ENCODE measurements at places on chromosomes 1 and 21.
A peak's percentile ranks its signal among the peaks of the same experiment; 100 is the strongest.

- no peak for DNase-seq
Observed at GRCh38 chr1:229131243-229132105, 139.4 kb upstream of the RAB4A start.

GRCh38 chr1:156560585-156561163 lies 11.7 kb downstream of the IQGAP3 start:
- no peak for DNase-seq

GRCh38 chr1:65804584-65804983 lies 11.9 kb downstream of the PDE4B start:
- no peak for DNase-seq

- no peak for DNase-seq
Observed at GRCh38 chr1:14970115-14970798, 183.3 kb upstream of the TMEM51 start.

DNA sequence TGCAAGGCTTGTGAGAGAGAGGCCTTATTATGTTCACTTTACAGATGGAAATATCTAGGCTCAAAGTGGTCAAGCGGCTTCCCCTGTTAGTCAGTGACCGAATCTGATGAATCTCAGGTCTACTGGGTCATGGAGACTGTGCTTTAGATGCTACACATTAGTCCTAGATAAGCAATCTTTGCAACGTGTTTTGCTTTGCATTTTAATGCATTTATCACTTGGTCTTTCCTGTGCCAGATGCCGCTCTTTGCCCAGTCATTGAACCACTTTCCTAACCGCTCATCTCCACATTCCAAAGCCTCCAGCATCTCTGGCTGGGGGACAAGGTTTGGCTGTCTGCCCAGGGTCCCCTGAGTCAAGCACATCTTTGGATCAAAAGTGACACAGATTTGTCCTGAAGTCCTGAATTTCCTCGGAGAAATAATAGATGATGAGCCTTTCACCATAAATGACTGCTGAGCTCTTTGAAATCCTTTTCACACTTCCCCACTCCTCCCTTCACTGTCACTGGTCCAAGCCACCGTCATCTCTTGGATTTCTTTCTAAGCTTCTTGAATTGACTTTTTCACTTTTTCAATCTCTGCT lies 96.0 kb upstream of the USP24 start:
- DNase-seq, result no peak

DNA sequence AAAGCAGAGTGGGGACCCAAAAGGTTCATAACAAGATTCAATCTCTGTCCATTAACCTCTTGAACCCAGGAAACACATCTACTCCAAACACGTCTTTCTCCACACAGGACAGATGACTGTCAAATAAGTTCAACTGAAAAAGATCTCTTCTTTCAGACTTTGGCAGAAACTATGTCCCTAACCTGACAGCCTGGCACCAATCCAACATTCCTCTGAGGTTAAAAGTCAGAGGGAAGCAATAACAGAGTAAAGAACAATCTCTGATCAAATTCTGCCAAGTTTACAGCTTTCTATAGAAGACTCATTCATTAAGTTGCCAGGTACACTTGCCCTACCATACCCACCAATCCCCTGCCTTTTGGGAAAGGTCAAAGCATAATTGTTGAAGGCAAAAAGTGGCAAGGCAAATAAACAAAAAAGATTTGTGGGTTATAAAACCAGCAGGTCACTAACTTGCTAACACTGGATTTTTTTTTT lies 31.9 kb downstream of the OTUD7B start:
- no peak for DNase-seq

GRCh38 chr1:42469727-42470126 lies 6.6 kb downstream of the CCDC30 start:
- no peak for DNase-seq

DNA sequence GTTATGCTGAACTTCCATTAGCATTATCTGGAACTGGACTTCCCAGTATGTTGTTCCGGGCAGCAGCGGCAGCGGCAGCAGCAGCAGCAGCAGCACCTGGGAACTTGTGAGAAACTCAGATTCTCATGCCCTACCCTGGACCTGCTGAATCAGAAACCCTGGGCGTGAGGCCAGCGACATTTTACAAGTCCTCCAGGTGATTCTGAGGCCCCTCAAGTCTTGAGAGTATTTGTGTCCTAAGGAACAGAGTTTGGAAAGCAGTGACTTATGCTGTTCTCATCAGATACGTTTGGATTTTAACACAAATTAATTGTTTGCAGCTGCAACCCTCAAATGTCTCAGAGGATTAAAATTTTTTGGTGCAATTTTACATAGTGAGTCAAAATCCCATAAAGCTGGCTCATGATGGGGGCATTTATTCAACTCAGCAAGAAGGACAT lies 157.2 kb upstream of the KAZN start:
- no peak for DNase-seq

DNA sequence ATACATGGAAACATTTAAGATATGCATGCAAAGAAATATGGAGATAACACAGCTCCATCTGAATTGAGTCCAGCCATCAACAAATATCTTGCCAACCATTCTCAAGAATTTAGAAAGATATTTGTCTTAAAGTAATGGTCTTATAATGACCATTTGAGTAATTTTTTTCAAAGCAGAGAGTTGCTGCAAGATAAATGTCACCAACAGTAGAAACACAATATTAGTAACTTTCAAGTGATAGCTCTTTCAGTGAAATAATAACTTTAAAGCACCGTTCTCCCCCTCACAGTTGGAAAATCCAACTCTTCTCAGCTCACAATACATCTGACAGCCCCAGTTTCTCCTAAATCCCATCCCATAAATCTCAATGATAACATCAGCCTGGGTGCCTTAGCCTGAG lies 481.0 kb upstream of the ADAMTS5 start:
- no peak for DNase-seq

DNA sequence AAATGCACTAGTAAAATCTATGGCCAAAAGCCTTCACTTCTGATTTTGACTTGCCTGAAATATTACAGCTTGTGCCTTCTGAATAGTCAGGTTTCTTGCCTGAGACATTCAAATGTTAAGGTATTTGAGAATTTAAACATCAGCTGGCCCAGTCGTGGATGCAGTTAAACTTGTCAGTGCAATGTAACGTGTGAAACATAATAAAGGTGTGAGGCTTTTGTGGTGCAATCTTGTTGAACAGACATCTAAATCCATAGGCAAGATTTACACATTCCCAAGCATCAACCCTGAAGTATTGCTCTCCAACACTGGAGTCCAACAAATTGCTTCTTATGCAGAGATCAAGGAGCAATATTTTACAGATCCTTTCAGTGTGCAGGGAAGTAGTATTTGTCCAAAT lies 4.4 kb downstream of the CCN1 start:
- no peak for DNase-seq

DNA sequence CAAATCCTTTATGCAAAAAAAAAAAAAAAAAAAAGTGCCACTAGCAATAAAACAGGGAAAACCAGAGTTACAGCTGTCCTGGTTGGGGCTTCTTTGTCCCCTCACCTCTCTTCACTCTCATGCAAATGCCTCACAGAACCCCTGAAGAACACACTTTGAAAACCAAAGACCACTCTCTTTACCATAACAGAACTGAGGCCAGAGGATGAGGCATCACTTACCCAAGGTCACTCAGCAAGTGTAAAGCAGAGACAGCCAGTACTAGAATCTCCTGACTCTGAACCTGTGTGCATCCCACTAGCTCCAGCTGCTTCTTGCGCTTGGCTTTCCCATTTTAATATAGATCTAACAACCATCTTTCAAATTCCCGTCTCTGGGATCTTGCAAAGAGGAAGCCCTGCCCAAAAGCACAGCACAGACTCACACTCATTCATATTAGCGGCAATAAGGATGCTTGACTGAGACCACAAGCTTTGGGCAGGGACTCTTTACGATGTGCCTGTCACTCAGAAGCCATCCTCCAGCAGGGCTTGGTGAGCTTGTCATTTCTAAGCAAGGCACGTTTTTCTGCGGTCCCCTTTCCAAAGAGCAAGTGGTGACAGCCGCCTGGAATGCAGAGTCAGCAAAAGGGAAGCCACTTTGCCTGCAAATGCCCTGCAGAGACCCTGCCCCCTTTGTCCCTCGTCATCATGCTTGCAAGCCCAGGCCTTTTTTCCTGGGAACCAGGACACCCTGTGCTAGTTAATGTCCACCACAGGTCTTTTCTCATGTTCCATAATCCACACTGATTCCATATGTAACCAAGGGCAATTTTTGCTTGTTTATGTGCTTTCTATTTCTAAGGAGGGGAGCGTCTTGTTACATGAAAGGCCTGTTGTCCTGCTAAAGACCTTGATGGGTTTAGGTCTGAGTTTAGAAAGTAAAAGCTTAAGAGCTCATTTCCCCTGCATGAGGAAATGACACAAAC lies 76.5 kb upstream of the NFIA start:
- DNase-seq, result no peak

DNA sequence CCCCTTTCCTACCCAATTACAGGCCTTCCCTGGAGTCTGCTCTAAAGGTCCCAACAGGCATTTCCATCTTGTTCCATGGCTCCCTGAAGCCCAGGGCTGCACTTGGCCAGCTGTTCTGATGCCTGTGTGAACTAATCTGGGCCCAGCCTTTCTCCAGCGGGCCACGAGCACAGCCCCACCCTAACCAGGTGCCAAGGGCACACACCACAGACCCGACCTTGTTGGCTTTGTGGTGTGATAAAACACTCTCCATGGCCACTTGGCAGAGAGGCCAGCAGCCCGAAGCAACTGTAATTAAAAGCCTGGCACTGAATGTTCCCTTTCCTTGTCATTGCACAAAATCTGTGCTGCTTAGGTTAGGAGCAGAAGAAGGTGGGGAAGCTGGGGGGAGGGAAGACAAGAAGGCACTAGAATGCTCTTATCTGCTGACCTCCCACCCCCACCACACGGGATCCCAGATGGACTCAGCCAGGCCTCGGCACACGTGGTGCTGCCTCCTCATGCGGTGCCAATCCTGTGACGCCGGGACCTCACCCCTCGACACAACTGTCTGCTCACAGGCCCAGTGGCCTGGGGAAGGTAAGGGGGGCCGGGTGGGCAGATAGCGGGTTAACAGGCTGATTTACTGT lies 9.9 kb downstream of the HCRTR1 start:
- no peak for DNase-seq

GRCh38 chr1:41919764-41920397 lies 1.2 kb upstream of the HIVEP3 start:
- peak; percentile 54 for DNase-seq

DNA sequence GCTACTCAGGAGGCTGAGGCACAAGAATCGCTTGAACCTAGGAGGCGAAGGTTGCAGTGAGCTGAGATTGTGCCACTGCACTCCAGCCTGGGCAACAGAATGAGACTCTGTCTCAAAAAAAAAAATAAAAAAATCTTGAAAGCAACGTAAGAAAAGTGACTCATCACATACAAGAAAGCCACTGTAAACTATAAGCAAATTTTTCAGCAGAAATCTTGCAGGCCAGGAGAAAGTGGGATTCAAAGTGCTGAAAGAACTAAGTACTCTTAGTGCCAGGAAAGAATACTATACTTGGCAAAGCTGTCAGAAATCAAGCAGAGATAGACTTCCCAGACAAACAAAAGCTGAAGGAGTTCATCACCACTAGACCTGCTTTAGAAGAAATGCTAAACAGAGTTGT lies 4.4 kb upstream of the HMGN1 start:
- no peak for DNase-seq

DNA sequence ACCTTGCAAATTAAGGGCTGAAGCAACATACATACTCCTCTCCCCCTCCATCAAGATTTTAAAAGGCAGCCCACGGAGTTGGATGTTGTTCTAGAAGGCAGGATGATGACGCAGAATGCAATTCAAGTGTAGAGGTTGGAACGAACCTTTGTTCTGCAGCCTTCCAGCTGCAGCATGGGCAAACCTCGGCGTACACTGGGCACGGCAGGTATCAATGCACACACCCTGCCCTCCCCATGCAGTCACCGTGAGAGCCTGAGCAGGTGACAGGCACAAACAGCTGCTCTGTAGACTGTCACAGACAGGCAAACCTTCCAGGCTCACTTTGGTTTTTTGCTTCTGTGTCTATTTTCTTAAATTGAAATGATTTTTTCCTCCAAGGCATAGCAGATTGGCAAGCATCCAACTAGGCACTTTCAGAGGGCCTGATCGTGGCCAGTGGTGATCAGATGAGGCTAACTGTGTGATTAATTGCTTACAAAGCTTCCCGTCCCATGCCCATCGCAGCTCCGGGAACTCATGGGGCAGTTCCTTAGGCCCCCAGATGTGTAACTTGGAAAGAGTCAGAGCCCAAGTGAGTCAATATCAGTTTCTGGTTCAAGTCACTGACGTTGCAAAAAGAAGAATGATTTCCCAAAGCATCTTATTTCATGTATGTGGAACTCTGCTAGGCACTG lies 82.3 kb downstream of the ITPKB start:
- DNase-seq, result no peak

GRCh38 chr21:32702702-32703101 lies 25.1 kb downstream of the SYNJ1 start:
- no peak for DNase-seq

GRCh38 chr21:31162079-31162699 lies 123.9 kb upstream of the KRTAP19-8 start:
- no peak for DNase-seq

GRCh38 chr1:179082333-179082998 lies 596 bp downstream of the TOR3A start:
- peak; percentile 41 for DNase-seq

- DNase-seq, result no peak
Observed at GRCh38 chr21:35149698-35150097, 100.6 kb upstream of the RUNX1 start.

GRCh38 chr1:115225993-115226685 lies 111.9 kb downstream of the NGF start:
- no peak for DNase-seq

DNA sequence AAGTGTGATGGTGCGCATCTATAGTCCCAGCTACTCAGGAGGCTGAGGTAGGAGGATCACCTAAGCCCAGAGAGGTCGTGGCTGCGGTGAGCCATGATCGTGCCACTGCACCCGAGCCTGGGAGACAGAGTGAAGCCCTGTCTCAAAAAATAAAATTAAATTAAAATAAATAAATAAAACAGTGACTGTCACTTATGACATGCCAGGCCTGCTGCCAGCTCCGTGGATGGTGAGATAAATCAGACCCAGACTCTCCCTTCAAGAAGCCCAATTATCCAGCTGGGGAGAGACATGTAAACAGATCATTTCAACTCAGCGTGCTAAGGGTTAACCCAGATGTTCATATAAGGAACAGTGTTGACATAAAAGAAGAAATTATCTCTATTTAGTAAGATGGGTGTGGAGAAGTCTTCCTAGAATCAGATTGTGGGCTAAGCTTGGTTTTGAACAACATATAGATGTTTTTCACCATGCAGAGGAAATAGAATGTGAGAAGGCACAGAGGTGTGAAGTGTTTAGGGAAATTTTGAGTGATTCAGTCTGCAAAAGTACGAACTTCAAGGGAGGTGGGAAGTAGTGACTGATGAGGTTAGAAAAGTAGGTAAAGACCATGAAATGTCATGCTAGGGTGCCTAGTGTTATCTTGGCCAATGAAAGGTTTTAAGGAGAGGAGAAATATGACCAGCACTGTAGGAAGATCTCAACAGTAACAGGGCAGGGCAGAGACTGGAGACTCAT lies 18.3 kb downstream of the YARS1 start:
- no peak for DNase-seq

DNA sequence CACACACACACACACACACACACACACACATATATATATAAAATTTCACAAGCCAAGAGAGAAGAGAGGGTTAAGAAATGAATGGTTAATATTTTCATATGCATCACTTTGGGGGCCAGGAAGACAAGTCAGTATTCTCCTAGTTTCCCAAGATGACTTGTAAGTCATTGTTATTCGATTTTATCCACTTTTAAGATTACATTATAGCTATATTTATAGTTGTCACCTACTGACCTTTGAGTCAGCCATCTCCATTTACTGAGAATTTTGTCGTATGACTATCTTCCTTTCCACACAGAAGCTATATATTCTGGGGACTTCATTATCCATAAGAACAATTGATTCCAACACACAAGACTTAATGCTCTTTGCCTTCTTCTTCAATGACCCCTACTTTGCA lies 8.9 kb downstream of the LYST start:
- no peak for DNase-seq
